Fibroblast of skin of left biceps (primary cell): ENCODE measurements at places on chromosomes 13 and 19.

DNA sequence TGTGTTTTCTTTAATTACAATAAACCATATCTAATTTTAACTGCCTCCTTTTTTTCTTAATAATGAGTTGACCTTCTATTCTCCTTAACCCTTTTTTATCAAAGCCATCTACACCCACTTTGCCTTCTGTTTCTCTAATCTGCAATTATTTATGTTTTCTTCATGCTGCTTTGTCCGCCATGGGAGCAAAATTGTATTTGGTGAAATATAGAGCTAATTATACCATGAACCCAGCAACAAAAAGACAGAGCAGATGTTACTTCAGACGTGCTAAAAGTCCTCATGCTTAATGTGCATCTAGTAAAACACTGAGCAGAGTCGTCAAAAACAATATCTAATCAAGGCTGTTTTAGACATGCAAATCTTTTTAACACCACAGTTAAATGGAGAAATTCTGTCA lies 264.7 kb downstream of the DACH1 start:
- DNase-seq = no peak

DNA sequence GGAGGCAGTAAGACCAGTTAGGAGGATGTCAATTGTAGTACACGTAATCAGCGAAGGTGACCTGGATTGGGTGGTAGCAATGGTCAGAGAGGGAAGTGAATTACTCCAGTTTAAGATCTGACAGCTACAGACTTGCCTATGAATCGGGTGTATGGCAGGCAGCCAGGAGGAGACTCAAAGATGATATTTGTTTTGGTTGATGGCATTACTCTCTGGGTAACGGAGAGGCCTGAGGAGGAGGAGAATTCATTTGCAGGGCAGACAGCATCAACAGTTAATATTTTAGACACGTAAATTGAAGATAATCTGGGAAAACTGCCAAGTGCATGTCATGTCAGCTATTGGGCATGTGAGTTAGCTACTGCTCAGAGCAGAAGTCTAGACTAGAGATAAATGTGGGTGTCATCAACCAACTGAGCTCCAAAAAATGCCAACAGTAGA lies 109.2 kb downstream of the SGCG start:
- peak; percentile 13 for DNase-seq

DNA sequence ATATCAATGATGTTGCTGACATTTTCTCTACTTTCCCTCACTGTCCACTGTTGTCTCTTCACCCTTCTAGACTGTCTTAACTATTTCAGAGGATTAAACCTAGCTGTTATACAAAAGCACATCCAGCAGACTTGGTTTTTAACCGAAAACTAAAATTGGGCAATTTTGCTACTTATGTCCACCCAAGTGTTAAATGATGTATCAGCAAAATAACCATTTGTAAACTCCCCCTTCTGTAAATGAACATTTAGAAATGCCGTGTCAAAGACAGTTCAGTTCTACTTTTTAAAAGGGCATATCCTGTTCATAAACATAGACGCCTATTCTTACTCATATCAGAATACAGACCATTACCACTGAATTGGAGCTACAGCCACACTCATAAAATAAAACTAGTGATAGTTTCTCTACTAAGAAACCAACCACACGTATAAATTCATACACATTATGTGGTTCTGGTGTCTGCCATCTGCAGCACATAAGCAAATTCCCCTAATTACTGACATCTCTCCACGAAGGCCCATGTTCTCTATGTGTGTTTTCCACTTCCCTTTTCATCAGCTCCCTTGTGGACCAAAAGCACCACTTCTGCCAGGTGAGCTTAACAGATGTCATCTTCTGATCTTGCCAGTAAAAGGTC lies 1091.8 kb downstream of the PCDH9 start:
- no peak for DNase-seq

DNA sequence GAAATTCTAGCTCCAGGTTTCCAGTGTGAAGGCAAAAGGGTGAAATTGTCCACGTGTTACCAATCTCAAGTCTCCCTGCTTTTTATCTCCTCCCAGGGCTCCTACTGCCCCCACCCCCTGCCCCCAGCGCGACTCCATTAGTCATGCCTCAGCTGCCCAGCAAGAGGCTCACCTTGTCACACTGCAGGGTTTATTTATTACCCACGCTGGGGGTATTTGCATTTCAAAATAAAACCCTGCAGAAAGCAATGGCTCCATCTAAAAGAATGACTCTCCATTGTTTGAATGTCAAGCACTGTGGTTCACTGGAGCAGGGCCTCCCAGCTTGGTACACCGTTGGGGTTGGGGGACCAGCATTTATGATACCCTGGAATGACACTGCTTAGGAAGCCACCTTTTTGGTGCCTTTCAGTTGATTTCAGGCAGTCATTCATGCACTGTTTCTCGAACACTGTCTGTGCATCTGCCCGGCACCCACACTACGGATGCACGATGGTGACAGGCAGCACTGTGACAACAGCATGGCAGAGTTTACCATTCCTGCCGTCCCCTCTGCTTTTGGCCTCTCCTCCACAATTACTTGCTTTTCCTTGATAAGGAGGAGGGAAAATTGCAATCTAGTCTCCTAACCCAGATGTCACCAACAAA lies 9.9 kb upstream of the POP4 start:
- no peak for DNase-seq

- DNase-seq = no peak
These were observed 344.7 kb downstream of the KLF5 start for GRCh38 chr13:73403355-73404120.
